ENCODE measurements at places on chromosomes 16 and 17. TPM values are rescaled to one million over a fixed set of nuclear protein-coding genes. Genes with fewer than 3 reads are reported as not detected.

DNA sequence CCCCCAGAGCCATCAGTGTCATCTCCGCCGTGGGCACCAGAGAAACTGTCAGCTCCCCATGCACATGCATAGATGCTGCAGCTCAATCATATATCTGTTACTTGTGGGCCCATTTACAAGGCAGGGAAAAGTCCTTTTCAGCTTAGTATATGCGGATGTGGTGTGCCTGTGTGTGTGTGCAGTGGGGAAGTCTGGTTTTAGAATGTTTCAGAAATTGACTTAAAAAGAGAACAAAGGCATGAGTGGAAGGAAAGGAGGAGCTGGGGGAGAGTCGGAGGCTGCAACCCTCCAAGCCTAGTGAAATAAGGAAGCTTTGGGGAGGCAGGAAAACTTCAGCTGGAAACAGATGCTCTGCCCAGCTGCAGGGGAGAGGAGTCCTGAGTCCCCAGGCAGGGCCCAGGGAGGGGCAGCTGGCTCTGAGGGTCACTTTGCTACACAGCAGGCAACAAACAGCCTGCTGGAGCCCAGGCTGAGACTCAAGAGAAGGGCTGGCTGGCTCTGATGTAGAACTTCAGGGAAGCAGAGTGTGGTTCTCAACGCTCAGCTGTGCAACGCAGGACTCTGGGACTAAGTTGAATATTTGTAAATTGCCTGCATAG lies 11.1 kb upstream of the CD300LD start:
- no peaks in the 10 kb centered on the region for H3K4me1 ChIP-seq
- H3K36me3 ChIP-seq, result no peaks in the 10 kb centered on the region
- DNase-seq, result no peak
- no peak overlapping the region for H3K4me3 ChIP-seq

DNA sequence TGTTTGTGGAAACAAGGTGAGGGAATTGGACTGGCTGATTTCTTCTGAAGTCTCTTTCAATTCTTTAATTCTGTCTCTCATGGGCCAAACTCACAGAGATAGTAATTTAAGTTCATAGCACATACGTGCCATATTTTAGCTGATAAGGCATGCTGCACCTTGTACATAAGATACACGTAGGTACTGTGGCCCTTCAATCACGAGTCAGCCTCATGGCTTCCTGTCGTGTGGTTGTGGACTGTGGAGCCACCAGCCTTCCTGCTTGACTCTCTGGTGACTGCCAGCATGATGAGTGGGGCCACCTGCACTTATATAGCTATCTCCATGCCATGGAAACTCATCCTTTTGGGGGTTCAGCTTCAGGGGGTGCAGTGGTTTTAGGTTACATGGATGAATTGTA lies 25.1 kb downstream of the KSR1 start:
- H3K4me1 ChIP-seq, result peaks cover 18% of the 10 kb centered on the region
- H3K27me3 ChIP-seq, result no peaks in the 10 kb centered on the region
- no peak for DNase-seq
- no peak overlapping the region for H3K27ac ChIP-seq
- no peak overlapping the region for H3K4me3 ChIP-seq
- peaks cover 13% of the 10 kb centered on the region for H3K36me3 ChIP-seq

DNA sequence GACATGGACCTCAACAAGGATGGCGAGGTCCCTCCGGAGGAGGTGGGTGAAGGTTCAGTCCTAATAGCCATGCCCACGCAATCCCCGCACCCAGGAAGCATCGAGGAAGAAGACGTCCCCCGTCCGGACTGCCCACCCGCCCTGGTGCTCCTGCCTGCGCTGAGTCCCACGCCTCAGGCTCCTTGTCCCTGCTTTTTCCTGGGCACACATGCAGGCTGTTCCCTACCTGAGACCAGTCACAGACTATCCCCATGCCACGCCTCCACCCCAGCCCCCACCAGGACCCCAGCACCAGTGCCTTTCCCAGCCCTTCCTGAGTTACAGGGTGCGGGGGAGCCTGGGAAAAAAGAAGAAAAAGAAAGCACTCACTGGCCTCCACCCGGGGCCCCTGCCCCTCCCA lies 9.0 kb downstream of the FKBP10 start:
- H3K27me3 ChIP-seq, result no peaks in the 10 kb centered on the region
- no peak for DNase-seq
- H3K4me3 ChIP-seq, result no peak overlapping the region
- peaks cover 53% of the 10 kb centered on the region for H3K36me3 ChIP-seq
- no peak overlapping the region for H3K27ac ChIP-seq
- H3K4me1 ChIP-seq, result peaks cover 3% of the 10 kb centered on the region

GRCh38 chr17:80847496-80848230 lies 144.0 kb upstream of the CHMP6 start:
- no peaks in the 10 kb centered on the region for H3K27me3 ChIP-seq
- no peak overlapping the region for H3K4me3 ChIP-seq
- no peak overlapping the region for H3K27ac ChIP-seq
- DNase-seq, result no peak

GRCh38 chr17:65065906-65066305 lies 9.4 kb upstream of the GNA13 start:
- H3K4me1 ChIP-seq, result peaks cover 8% of the 10 kb centered on the region
- H3K36me3 ChIP-seq, result no peaks in the 10 kb centered on the region
- no peak overlapping the region for H3K4me3 ChIP-seq
- no peak for DNase-seq

DNA sequence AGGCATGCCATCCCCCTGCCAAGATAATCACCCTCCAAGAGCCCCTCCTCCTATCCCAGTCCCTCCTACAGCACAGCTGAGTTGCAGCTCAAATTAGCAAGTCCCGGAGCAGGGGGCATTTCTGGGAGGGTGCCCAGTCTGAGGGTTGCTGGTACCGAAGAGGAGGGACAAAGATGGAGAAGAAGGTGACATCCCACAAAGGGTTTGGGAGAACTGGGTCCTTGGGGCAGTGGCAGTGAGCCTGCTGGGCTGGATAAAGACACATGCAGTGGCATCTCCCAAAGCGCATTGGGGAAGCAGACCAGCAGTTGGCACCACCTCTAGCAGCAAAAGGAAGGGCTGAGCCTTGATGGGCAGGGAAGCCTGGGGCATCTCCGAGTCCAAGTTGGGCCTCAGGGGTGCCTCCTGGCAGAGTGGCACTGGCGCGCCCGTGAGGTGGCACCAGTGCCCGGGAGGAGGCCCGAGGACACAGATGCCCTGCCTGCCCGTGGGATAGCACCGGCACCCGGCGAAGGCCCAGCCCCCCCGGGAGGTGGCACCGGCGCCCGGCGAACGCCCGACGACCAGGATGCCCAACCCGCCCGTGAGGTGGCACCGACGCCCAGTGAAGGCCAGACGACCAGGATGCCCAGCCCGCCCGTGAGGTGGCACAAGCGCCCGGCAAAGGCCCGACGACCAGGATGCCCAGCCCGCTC lies 622 bp downstream of the TOM1L2 start:
- H3K4me3 ChIP-seq, result peak overlapping the region; percentile 60
- H3K36me3 ChIP-seq, result no peaks in the 10 kb centered on the region
- no peaks in the 10 kb centered on the region for H3K27me3 ChIP-seq

DNA sequence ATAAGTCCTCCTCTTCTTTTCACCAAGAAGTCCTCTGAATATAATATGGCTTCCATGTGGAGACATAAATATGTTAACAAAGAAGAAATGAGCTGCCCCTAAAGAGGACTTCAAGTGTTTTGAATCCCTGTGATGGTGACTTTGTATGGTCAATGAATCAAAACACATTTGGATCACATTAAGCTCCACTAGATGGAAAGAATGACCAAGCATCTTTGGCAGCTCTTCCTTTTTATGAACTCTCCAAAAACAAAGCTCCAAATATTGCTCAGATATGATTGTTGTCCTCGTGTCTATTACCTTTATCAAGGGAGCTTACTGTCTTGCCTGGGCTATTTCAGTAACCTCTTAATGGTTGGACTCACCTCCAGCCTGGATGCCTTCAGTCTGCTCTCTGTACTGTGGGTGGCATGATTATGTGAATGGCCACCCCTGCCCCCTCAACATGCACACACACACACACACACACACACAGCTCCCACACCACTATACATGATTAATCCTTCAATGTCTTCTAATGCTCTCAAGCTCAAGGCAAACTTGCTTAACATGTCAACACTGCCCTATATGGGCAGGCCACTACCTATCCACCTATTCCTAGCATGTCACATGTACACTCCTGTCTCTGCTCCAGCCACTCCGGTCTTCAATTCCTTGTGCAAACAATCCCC lies 346.6 kb upstream of the SALL1 start:
- no peaks in the 10 kb centered on the region for H3K36me3 ChIP-seq
- DNase-seq, result no peak
- H3K4me1 ChIP-seq, result no peaks in the 10 kb centered on the region
- no peak overlapping the region for H3K4me3 ChIP-seq
- no peaks in the 10 kb centered on the region for H3K27me3 ChIP-seq

GRCh38 chr17:61794792-61795191 lies 68.5 kb downstream of the BRIP1 start:
- H3K36me3 ChIP-seq, result peaks cover 1% of the 10 kb centered on the region
- no peaks in the 10 kb centered on the region for H3K4me1 ChIP-seq
- DNase-seq, result no peak
- H3K27ac ChIP-seq, result no peak overlapping the region

GRCh38 chr16:35140293-35140986 lies 1681.0 kb downstream of the TP53TG3F start:
- no peaks in the 10 kb centered on the region for H3K4me1 ChIP-seq
- H3K27me3 ChIP-seq, result no peaks in the 10 kb centered on the region
- no peak overlapping the region for H3K27ac ChIP-seq
- H3K4me3 ChIP-seq, result no peak overlapping the region

DNA sequence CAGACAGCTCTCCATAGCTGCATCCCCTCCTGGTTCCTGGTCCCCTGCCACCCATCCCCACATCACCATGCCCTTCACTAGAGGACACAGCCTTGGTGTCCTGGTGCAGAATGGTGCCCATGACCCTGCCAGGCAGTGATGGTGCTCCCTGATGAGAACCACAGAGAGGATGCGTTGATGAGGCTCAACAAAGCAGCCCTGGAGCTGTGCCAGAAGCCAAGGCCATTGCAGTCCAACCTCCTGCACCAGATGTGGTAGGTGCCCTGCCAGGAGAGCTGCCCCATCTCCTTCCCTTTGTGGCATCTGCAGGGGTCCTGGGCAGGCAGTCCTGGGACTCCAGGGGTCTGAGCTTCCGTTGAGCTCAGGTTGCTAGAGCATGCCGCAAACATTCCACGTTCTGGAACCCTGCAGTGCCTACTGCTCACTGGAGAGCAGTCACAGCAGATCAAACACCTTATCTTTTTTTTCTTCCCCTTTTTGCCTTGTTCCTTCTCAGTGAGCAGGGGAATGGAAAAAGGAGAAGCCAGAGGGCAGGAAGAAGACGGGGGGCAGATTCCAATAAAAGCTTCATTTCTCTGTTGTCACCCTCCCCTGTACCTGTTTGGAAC lies 5.3 kb upstream of the EPN3 start:
- H3K27me3 ChIP-seq, result peaks cover 60% of the 10 kb centered on the region
- no peak overlapping the region for H3K27ac ChIP-seq
- H3K4me3 ChIP-seq, result no peak overlapping the region
- no peak for DNase-seq

GRCh38 chr17:31466096-31466760 lies 74.8 kb downstream of the RAB11FIP4 start:
- H3K36me3 ChIP-seq, result no peaks in the 10 kb centered on the region
- peaks cover 23% of the 10 kb centered on the region for H3K27me3 ChIP-seq
- no peak overlapping the region for H3K4me3 ChIP-seq
- H3K4me1 ChIP-seq, result no peaks in the 10 kb centered on the region

GRCh38 chr17:74918906-74919305 lies 4.1 kb downstream of the USH1G start:
- DNase-seq, result no peak
- H3K4me3 ChIP-seq, result no peak overlapping the region
- no peaks in the 10 kb centered on the region for H3K4me1 ChIP-seq
- no peaks in the 10 kb centered on the region for H3K36me3 ChIP-seq
- H3K27me3 ChIP-seq, result peaks cover 60% of the 10 kb centered on the region
- no peak overlapping the region for H3K27ac ChIP-seq

DNA sequence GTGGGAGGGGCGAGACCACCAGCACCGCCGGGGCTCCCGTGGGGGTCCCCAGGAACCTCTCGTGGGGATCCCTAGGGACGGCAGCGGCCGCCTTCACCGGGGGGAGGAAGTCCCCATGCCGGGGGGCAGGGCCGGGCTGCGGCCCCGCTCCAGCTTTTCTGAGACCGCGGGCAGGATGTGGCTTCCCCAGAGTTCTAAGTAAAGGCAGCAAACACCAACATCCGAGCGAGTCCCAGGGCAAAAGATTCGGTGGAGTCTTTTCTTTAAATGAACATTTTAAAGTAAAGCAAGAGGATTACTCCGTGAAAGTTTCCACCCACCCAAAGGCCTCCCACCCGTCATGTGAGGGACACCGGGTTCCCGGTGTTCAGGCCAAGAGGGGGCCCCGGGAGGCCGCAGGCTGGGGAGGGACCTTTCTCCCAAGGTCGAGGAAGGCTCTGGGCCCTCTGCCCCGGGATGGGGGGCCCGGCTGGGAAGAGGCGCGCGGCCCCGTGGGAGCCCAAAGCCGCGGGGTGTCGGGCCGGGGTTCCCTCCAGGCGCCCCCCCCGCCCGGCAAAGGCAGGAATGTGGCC lies 137.2 kb upstream of the RPH3AL start:
- H3K27ac ChIP-seq, result peak overlapping the region; percentile 54
- peak overlapping the region; percentile 65 for H3K4me3 ChIP-seq
- H3K36me3 ChIP-seq, result no peaks in the 10 kb centered on the region
- H3K4me1 ChIP-seq, result peaks cover 6% of the 10 kb centered on the region

GRCh38 chr16:117379-118365 lies 20.8 kb downstream of the NPRL3 start:
- H3K27ac ChIP-seq, result no peak overlapping the region
- H3K4me3 ChIP-seq, result no peak overlapping the region
- peaks cover 13% of the 10 kb centered on the region for H3K36me3 ChIP-seq

DNA sequence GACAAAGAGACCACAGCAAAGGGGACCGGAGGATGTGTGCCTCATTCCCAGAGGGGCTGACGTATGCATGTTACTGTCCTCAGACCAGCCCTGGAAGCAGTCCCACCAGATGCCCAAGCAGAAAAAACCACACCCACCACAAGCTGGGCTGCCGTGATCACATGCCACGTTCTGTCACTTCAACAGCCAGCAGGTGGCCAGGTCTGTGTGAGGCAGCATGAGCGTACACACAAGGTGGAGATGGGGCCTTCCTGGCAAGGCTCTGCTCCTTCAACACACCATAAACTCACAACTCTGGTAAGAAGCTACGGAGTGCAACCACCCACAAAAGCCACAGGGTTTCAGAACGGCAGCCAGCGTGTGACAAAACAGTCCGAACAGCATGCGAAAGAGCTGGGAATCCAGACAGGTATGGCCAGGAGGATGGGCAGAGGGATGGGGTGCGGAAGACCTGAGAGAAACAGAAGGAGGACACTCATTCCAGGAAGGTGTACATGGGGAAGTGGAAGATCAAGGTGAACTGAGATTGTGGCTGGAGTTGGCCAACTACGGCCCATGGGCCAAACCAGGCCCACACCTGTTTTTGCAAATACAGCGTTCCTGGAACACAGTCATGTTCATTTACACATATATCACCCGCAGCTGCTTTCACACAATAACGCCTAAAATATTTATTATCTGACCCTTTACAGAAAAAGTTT lies 27.9 kb downstream of the MBTPS1 start:
- peaks cover 58% of the 10 kb centered on the region for H3K36me3 ChIP-seq
- H3K27me3 ChIP-seq, result no peaks in the 10 kb centered on the region
- no peaks in the 10 kb centered on the region for H3K4me1 ChIP-seq

Gene SLC6A2
- total RNA-seq, result not detected

Gene SPATA33
- total RNA-seq, result 1.1 TPM

Gene GPR142
- total RNA-seq, result not detected

Gene PPP1R1B
- not detected for total RNA-seq

Gene MFSD6L
- not detected for total RNA-seq

Gene KRTAP2-2
- not detected for total RNA-seq

Gene ZG16B
- total RNA-seq, result 0.54 TPM

Gene SPIRE2
- total RNA-seq, result 0.72 TPM

Measured in IMR-90 (cell line).